ENCODE measurements at places on chromosomes 1 and 21.

GRCh38 chr1:21322681-21323016 is 32.4 kb upstream of the ECE1 start:
- DNase-seq = no peak

- DNase-seq = no peak
These were observed 110.1 kb downstream of the HMGB4 start for GRCh38 chr1:33973799-33974545.

- DNase-seq = peak; percentile 56
These were observed 174.9 kb downstream of the DPYD start for GRCh38 chr1:97745912-97746311.

- no peak for DNase-seq
These were observed 271.2 kb downstream of the DPYD start for GRCh38 chr1:97649591-97649990.

- DNase-seq = peak; percentile 15
These were observed 8.3 kb downstream of the AHCTF1 start for GRCh38 chr1:246923482-246923881.

DNA sequence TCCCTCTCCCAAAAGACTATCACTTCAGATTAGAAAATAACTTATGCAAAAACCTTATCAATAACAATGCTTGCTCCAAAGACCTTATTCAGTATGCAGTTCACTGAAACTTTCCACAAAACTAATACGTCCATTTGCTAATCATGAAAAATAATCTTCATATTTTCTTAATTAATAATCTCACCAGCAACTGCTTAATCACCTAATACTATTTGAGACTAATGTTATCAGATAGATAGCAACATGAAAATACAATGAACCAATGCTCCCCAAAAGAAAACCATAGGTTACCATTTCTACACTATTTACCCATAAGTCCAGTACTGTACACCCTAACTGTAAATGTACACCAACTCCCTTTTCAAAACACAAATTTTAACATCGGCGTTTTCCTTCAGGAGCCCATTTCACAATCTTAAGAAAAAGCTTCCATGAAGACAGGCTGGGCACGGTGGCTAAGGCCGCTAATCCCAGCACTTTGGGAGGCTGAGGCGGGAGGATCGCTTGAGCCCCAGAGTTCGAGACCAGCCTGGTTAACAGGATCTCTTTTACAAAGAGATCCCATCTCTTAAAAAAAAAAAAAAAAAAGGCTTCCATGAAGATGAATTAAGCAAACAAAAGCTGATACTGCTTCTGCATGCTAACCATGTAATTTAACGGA is 1.7 kb downstream of the GNB1 start:
- no peak for DNase-seq

DNA sequence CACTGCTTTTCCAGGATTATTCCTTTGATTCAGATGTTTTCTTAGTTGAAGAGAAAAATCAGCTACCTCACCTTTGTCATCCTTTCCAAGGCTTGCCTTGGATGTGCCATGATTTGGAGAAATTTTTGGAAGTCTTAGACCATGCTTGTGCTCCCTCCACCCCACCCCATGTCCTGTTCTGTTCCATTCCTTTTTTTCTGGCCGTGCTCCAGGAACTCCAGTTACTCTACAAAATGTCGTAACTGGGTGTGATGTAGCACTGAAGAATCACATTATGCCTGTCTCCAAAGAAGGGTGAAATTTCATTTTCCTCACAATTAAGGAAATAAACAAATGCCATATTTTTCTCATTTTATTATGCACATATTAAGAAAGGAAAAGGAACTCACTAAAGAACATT is 217.8 kb upstream of the ZRANB2 start:
- DNase-seq = peak; percentile 40

DNA sequence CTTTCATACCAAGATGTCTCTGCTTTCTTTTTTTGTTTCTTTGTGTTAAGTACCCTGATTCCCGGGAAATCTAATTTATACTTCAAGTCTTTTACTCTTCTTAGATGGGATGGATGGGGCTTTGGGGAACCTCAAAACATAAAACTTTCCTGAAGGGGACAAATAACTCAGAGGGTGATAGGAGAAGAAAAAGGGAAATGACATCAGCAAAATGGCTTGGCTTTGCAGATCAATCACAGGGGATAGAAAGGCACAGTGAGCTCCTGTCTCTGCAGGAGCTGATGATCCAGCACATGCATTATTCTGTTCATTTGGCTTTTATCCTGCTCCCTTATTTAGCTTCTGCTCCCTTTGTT is 1.4 kb upstream of the CA14 start:
- DNase-seq = no peak

- no peak for DNase-seq
These were observed 32.2 kb downstream of the EFCAB7 start for GRCh38 chr1:63555480-63555879.

DNA sequence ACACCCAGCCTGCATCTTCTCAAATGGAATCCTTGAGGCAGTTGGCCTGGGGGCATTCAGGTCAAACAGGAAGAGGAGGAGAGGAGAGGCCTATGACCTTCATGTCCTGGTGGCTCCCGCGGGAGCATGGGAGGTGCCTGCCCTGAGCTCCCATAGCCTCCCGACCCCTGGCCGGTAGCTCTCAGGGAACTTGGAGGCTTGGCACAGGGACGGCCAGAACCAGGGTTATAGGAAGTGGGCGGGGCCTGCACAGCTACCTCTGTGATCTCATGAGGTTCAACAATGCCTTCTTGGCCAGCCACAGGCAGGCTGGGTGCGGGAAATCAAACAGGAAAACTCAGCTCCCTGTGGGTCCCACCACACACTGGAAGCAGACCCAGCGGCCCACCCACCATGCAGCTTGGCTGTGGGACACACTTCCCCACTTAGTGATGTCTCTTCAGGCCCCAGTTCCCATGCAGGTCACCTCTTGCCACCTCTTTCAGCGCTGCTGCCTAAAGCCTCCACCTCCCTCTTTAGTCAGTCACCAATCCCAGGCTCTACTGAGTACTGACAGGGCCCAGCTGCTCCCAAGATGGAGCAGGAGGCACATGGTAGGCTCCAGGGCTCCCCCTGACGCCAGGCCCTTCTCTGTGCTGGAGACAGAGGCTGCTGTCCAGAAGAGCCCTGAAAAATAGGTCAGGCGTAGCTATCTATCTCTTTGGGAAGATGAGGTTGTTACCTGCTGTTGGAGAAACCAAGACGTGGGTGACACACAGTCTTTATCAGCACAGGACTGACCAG is at the start of gene SLFNL1:
TSS of gene SLFNL1 (minus strand) at position 200 of the 783 bp plus-strand sequence. CDS start 1,065 bp downstream, outside the sequence.
- no peak for DNase-seq

GRCh38 chr1:185156288-185156853 is 382 bp downstream of the TRMT1L start:
- DNase-seq = no peak

DNA sequence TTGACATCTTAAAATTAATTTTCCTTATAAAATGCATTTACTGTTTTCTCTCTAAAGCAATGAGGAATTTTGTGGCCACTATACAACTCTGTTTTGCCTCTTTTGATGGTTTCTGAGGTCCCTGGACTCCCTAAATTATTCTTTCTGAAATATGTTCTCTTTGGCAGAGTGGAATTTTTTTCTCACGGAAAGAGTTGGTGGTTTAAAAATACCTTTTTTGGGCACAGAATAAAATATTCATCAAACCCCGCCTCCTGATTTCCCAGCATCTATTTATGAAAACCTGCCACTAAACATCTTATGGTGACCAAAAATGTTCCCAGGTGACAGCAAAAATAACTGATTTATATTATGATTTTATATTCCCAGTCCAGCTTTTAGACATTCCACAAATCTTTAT is 165.3 kb upstream of the SYT6 start:
- no peak for DNase-seq

DNA sequence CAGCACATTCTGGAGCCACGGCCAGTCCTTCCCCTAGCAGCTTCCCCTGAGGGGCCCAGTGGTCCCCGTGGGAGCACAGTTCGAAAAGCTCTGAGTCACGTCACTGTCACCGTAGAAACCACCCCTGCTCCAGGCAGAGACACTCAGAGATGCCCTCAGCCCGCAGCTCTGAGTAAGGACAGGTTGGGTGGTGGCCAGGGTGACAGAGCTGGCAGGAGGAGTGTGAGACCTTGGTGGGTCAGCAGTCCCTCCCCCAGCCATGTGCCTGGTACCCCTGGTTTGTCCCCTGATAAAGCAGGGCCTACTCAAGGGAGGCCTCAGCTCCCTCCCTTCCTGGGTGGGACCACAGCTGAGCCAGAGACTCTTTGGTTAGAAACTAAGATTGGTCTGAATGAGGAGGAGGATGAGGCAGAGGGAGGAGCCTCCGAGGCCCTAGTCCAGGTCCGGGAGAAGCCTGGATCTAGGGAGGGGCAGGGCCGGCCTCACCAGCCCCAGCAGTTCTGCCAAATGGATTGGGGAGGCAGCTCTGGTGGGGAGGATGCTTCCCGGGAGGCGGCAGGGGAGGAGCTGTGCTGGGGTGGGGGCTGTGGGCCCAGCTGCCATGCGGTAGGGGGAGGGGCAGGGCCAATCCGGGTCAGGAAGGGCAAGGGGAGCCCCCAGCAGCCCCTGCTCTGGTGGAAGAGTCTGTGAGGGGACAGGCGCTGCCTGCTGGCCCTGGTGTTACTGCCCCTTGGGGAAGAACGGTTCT is 55.2 kb downstream of the SLC9A1 start:
- peak; percentile 83 for DNase-seq

DNA sequence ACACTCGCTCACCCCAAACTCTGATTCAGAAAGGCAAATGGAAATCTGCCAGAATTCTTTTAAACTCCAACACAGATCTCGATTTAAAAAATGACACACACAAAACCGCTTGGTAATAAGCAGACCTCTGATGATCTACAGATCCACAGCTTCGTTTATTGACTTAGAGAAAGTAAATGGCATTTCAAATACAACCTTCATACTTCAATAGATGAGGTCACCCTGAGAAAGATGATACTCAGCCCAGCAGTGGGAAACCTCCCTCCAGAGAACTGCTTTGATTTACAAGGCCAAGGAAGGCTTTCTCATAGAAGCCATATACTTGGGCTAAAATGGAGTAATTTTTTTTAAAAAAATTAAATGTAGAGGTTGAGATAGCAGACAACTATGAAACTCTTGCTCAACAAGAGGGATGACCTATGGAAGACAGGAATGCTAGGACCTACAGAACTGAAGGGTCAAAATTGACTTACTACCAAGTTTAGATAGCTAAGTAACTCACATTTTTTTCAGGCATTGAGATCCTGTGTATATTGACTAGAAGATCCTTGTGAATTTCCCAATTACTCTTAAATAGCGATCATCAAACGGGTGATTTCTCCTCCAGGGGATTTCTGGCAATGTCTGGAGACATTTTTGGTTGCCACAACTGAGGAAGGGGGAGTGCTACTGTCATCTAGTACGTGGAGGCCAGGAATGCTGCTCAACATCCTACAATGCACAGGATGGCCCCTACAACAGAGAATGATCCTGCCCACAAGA is 143.9 kb downstream of the CLIC6 start:
- peak; percentile 98 for DNase-seq

DNA sequence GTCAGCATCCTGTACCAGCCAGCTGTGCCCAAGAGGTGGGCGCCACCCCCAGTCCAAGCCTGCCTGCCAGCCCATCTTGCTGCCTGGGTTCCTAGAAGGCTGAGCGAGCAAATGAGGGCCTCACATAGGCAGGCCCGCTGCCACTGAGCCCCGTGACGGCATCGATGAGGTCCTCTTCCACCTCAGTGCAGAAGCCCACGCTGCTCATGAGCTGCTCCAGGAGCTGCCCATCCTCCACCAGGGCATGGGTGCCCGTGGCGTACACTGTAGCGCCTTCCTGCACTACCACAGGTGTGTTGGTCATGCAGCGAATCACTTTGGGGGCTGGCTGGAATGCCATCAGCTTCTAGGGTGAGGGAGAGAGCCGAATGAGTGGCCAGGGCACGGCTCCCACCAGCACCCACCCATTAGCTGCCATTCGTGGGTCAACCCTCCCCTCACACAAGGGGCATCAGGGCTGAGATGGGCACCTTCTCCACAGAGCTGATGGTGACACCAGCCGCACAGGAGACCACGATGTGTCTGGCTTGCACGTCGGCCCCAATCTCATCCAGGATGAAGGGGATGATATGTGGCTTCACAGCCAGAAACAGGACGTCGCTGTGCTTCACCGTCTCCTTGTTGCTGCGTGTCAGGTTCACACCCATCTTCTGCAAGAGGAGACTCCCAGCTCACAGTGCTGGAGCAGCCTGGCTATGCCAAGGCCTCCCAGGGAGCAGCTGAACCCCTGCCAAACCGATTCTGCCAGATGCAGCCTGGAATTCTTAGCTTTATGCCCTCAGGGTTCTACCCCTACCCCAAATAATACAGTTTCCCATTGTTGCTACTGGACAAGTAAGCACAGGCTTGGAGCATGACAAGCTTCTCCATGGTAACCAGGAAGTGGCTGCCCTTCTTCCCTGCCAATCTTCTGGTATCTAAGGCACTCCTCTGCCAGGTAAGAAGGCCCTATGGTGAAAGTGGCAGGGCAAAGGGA is 2.0 kb downstream of the PYCR2 start:
- no peak for DNase-seq

GRCh38 chr1:20534659-20535417 is 17.5 kb upstream of the FAM43B start:
- DNase-seq = no peak

DNA sequence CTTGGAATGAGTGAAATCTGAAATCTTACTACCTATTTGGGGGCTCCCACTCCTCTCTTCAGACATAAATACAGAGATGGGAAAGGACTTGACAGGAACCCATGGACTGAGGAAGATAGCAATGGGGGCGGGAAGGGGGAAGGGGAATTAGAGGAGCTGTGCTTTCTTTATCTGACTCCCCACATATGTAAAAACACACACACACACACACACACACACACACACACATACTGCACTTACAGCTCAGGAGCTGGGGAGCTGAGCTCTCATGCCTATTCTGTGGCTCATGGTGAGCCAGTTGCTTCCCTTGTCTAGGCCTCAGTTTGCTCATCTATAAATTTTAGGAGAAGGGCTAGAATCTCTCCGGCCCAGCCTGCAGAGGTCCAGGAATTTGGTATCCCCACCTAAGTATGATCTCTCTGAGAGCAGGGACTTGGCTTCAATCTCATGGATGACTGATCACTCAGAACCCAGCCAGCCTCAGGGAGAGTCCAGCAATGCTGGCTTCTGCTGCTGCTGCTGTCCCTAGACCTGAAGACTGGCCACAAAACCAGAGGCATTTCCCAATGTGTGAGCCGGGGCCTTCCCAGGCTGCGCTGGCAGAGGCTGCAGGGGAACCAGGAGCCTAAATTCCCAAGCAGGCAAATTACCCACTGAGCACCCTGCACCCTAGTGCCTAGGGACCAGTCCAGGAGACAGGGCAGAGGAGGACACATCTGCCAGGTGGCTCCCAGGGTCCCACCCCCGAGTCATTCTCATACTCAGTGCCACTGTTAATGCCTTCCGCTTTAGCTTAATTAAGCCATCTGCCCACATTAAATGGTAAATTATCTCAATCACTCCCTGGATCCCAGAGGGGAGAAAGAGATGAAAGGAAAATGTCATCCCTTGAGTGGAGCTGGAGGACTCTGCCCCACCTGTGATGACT is 57.5 kb upstream of the RBM15 start:
- DNase-seq = no peak
